Fibroblast of skin of abdomen (primary cell): ENCODE measurements at places on chromosomes 5 and 9.
A peak's percentile ranks its signal among the peaks of the same experiment; 100 is the strongest.

- peak; percentile 81 for DNase-seq
Observed at GRCh38 chr5:143882520-143882919, 70.6 kb downstream of the HMHB1 start.

- DNase-seq = no peak
Observed at GRCh38 chr5:96091874-96092273, 130.2 kb upstream of the ELL2 start.

DNA sequence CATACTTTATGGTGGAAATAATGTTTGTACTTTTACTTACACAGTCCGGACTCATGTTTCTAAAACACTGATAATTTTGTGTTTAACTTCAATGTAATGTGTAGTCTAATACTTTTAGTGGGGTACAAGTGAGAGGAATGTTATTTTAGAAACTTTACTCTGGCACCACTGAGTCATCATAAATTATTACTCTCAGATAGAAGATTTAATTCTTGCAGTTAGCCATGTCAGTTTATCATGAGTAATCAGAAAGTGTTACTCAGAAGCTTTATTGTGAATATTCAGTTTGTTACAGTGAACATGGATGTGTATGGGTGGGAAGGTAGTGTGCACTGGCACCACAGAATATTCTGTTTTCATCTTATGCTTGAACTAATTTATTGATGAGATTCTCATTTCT, 20.0 kb downstream of the OGN start:
- peak; percentile 67 for DNase-seq

DNA sequence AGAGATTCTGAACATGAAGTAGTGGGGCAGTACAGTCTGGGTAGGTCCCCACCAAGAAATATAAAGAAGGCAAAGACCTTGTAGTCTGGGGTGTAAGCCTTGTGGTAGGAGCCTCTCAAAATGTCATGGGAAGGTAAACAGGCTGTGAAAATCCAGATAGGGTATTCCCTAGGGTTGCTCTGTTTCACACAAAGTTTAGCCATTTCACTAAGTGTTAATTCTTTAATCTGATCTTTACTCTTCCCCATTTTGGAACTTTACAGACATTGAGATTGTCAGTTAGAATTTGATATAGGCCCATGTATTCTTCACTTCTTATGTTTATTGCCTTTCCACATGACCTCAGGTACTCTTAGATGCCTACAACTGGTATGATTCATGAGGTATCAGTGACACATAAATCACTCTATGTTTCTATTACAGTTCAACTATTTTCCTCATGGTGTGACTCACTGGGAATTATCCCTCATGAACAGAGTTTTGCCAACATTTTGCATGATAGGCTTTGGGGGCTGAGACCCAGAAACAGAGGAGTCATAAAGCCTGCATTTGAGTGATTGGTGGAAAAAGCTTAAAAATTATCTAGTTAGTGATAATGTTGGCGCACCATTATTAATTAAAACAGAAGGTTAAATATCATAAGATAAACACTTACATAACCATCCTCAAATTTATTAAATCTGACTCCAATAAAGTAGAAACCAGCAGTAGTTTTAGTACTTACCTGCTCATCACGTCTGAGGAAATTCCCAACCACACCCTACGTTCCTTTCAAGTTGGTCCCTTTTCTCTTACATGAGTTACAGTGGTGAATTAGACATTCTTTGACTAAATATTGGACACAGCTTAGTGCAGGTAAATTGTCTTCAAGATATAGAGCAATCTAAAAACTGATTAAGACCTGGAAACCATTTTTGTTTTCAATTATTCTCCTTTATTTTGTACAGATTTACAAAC, 399.8 kb upstream of the MEF2C start:
- peak; percentile 90 for DNase-seq

- no peak for DNase-seq
Observed at GRCh38 chr9:93309889-93310425, 126.0 kb downstream of the WNK2 start.

DNA sequence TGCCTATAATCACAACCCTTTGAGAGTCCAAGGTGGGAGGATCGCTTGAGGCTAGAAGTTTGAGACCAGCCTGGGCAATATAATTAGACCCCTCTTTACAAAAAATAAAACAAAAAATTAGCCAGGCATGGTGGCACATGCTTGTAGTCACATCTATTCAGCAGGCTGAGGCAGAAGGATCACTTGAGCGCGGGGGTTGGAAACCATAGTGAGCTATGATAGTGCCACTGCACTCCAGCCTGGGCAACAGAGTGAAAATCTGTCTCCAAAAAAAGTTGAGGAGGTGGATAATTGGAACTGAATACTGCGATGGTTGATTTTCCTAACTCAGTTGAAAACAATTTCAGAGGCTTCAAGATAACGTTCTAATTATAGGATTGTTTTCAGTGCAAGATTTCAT, 52.6 kb downstream of the EDIL3 start:
- DNase-seq = no peak

DNA sequence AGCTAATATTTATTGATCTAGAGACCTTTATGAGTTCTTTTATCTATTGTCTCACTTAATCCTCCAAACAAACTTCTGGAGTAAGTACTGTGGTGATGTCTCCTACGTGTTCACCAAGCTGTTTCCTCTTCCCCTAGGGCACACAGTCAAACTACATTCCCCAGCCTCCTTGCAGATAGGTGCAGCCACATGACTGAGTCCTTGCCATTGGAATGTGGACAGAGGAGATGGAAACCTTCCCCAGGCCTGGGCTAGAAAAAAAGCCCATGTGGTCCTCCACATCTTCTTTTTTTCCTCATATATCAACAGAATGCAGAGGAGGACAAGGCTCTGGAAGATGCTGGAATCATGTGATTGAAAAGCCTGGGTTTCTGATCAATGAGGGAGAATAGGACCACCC, 88.0 kb downstream of the ANKRD55 start:
- DNase-seq = no peak

DNA sequence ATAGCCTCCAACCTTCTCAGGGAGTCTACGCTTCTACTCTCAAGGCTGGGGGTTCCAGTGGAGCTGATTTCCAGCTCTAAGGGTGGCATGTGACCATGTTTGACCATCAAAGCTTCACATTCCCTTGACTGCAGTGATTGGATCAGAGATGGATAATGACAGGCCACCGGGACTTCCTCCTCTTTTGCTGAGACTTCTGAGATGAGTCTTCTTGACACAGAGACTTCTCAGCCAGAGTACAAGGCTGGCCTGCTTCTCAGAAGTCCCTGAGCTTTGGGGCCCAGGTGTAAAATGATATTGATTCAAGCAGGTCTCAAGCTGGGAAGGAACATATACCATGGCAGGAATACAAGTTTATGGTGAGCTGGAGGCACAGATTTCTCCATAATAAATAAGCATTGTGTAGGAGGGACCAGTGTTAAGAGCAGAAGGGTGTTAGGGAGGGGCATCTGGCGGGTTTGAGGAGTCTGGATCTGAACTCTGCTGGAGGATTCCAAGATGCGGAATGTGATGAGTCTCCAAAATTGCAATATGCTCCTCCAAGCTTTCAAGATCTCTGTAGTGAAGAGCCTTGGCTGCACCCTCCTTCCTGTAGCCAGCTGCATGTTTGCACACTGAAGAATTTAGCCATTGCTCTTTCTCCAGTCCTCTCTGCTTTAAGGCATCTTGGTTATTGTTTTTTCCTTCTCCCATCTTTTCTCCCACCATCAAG, 41.7 kb upstream of the HSD17B4 start:
- peak; percentile 44 for DNase-seq

DNA sequence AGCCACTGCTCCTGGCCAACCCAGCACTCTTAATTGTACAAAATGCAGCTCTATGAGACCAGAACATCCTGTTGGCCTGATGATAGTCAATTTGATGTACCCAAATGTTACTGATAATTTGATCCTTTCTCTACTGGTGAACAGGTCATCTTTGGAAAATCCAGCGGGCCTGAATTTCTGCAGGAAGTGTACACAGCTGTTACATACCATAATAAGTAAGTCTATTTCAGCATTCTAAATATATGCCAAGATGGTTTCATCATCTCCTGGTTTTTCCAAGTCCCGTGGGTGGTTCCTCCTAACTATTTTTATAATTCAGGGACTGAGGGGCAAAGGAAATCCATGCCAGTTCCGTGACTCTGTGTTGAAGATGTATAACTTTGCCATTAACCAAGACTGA, 155.4 kb downstream of the DOCK8 start:
- no peak for DNase-seq

GRCh38 chr5:75460942-75461610, 50.4 kb downstream of the CERT1 start:
- no peak for DNase-seq

DNA sequence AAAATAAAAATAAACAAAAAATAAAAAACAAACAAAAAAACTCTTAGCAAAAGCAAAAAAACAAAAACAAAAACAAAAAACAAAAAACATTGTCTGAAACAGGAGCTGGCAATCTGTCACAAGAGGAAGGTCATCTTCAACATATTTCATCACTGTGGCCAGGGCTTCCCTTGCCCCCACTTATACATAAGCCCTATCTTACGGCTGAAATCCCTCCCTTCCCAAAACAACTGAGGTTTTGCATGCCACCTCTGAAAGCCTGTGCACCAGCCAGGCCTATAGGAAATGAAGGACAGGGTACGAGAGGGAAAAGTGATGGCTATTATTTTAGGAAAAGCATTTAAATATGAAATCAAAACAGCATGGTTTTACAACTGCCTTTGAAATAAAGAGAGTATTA, 10.8 kb downstream of the MTMR12 start:
- DNase-seq = no peak

DNA sequence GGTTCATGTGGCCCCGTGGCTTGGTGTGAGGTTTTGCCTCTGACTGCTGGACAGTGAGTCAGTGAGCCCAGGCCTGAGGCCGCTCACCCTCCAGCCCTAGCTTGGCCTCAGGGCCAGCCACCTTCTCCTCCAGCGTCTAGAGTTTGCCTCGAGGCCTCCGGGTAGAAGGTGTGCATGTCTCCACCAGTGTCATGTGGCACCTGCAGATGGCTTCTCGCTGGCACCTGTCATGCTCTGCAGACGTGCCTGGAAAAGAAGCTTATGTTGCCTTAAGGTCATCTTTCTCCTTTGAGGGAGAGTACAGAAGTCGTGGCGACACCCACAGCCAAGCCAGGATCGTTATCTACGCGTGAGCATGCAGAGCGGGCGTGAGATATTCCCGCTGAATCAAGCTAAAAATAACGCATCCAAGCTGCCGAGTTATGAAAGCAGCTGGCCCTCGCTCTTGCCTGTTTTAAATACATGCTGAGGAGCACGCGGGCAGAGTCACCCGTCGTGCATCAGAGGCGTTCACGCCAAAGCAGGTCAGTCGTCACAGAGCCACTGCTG, 79.7 kb upstream of the FCN2 start:
- no peak for DNase-seq

- no peak for DNase-seq
Observed at GRCh38 chr9:91530829-91531228, 107.2 kb upstream of the NFIL3 start.

- DNase-seq = no peak
Observed at GRCh38 chr5:39605588-39606575, 181.1 kb upstream of the DAB2 start.

- DNase-seq = no peak
Observed at GRCh38 chr9:93009337-93010015, 49.0 kb upstream of the SUSD3 start.

DNA sequence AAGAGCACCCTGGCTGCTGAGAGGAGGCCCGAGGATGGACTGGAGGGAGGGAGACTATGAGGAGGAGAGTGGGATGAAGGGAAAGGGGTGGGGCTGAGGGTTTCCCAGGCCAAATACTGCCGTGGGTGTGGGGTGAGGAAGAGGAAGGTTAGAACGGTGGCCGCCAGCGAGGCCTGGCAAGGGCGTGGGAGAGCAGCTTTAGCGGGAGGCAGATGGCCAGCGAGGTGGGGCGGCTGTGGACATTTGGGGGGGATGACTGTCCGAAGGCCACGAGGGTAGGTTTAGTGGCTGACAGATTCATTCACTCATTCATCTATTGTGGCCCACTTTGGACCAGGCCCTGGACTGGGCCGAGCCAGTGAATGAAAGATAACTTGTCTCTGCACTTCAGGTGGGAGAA, 47.8 kb upstream of the NEURL1B start:
- no peak for DNase-seq

GRCh38 chr5:136814619-136815378, 449.5 kb upstream of the TRPC7 start:
- DNase-seq = peak; percentile 90

- DNase-seq = no peak
Observed at GRCh38 chr9:38396371-38396671, 3.8 kb downstream of the ALDH1B1 start.

- peak; percentile 90 for DNase-seq
Observed at GRCh38 chr5:141654298-141654697, 3.1 kb upstream of the FCHSD1 start.

GRCh38 chr5:135693371-135693955, 114.7 kb upstream of the CXCL14 start:
- DNase-seq = no peak

DNA sequence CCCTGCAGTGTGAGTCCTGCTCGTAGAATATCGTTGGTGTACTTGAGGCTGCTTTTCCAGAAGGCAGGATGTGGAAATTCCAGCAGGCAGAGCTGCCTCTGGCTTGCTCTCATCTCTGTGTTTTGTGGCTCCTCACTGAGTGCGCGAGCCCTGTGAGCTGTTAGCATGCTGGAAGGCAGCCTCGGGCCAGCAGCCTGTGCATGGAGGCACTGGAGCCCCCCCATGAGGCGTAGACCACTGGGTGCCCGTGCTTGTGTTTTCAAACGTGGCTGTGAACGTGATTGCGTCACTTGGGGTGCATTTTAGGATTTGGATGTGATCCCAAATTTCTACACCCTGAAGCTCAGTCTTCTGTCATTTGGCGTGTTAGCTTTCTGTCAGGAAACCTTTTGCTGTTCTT, 3.2 kb downstream of the WDR5 start:
- peak; percentile 50 for DNase-seq

DNA sequence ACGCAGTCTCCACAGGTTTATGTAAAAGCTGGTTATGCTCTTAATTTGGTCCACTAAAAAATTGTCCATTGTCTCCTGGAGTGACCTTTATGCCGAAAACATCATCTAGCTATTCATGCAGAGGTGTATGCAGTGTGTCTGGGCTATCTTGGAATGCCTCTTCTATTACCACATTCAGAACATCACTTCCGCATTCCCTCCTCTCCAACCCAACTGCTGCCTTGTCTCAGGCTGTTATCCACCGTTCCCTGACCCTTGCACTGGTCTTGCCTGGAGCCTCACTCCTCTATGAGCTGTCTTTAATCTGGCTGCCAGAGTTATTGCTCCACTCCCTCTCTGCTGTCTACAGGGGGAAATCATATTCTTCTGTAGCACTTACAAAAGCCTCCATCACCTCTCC, 214.1 kb upstream of the ANKRD55 start:
- DNase-seq = no peak
